Stimulated activated CD4-positive, alpha-beta T cell treated with anti-CD3 and anti-CD28 coated beads, TNF-alpha, amount 100 ng/mL, for 4 hours (primary cell): ENCODE measurements at places on chromosomes 1 and 21.

GRCh38 chr1:65469126-65469888 is 48.8 kb downstream of the LEPR start:
- DNase-seq = no peak

- DNase-seq = no peak
Observed at GRCh38 chr1:179082333-179082998, 596 bp downstream of the TOR3A start.

DNA sequence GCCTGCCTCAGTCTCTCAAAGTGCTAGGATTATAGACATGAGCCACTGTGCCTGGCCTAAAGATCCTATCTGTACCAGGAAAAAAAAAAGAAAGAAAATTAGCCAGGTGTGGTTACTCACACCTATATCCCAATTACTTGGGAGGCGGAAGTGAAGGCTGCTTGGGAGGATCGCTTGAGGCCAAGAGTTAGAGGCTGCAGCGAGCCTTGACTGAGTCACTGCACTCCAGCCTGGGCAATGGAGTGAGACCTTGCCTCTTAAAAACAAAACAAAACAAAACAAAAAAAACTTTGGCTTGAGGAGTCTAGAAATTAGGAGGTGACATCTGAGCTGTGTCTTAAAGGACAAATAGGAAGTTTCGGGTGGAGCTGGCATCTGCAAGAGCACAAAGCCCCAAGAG is 38.7 kb upstream of the KIF26B start:
- no peak for DNase-seq

GRCh38 chr1:221608835-221609320 is 133.0 kb downstream of the DUSP10 start:
- DNase-seq = no peak

DNA sequence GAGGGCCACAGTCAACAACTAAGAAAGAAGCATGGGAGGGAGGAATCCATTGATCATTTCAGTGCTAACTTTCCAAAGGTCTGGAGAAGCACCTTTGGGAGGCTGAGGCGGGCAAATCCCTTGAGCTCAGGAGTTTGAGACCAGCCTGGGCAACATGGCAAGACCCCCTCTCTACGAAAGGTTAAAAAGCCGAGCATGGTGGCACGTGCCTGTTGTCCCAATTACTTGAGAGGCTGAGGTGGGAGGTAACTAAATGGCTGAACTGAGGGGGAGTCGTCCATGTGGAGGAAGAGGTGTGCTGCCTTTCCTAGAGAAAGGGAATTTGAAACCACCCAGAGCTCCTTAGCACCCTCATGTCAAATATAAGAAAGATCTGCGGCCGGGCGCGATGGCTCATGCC is 16.2 kb downstream of the MASP2 start:
- no peak for DNase-seq

DNA sequence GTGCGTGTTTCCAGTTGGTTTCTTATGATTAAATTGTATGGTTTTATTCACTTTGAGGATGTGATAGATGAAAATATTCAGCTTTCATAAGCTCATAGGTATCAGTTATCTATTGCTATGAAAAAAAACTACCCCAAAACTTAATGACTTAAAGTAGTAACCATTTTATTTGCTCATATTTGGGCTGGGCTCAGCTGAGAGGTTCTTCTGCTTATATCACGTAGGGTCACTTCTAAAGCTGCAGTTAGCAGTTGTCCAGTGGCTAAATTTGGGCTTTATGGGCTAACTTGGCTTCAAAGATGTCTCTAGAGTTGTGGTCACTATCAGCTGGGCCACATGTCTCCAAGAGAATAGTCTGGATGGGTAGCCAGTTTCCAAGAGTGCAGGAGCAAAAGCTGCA is 206.4 kb upstream of the LYPLAL1 start:
- DNase-seq = no peak

DNA sequence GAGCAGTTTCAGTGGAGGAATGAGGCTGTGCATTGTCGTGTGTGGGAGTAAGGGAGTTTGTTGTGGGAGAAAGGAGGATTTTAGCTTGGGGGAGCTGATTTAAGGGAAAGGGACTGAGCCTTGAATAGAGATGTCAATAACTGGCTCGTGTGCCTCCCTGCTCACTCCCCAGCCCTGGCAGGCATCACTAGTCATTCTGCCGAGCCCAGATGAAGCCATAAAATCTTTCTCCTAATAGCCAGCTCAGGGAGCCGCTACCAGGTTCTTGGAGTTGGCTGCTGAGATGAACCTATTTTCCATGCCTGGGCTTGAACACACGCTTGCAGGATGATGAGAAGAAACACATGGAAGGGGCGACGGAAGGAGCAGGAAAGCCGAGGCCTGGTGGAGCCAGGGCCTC is 65.0 kb upstream of the POU3F1 start:
- no peak for DNase-seq

DNA sequence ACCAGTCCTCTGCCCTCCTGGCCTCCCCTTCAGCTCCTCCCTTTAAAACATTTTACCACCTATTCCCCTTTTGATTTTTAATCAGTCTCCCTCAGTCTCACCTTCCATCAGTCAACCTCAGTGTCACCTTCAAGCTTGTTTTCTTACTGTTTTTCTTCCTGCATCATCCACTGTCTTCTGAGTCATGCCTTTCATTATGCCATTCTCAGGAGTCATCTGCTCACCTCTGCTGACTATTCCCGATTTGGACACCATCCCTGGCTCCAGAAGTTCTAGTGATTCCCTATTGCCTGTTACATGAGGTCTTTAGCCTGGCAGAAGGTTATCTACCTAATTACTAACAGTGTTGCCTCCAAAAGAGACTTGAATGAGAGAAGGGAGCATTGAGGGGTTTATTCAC is 23.9 kb downstream of the NFASC start:
- no peak for DNase-seq

DNA sequence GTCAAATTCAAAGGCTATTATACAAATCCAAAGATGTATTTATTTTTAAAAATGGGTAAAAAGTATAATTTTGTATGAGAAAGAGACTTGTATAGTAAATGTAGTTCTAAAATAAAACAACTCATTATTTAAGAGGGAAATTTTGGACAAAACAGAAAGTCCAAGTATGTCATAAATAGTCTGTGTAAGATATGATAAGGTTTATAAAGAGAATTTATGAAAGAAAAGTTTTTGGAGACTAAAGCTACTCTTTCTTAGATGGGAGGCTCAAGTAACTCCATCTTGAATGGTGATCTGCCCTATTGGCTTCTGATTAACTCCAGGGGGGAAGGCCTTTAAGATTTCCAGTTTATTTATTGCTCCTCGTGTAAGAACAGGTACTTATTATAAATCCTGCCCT is 14.7 kb upstream of the OR2T27 start:
- DNase-seq = no peak

DNA sequence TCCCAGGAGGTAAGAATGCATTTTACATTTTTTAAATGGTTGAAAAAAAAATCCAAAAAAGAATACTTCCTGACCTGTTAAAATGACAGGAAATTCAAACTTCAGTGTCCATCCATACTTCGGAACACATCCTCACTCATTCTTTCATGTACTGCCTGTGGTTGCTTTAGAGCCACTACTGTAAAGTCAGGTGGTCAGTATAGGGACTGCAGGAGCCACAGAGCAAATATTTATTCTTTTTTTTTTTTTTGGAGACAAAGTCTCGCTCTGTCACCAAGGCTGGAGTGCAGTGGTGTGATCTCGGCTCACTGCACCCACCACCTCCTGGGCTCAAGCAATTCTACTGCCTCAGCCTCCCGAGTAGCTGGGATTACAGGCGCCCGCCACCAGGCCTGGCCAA is 124.7 kb downstream of the CLIC6 start:
- no peak for DNase-seq

DNA sequence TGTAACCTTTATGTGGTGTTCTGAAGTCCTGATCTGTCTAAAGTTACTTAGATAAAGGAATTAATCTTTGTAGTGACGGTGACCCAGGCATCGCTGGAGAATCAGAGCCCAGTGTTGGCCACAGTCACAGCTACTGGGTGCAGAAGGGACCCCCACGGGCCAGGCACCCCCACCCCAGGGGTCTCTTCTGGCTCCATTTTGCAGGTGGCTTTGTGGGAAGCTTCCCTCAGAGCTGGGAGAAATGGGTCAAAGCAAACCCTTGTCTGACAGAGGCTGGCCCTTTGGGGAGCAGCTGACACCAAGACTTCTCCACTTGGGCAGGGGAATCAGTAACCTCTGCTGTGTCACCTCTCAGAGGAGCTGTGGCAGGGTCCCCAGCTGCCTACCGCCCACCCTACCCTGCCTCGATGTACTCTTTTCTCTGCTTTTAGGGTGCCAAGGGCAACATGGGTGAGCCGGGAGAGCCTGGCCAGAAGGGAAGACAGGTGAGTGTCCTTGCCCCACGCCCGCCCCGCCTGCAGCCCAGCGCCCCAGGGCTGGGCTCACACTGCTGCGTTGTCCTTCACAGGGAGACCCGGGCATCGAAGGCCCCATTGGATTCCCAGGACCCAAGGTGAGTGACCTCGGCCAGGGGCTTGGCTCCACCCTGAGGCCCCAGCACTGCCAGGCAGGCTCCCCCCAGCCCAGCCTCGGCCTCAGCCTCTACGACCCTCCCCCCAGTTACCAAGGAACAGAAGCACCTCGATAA is 17.7 kb downstream of the COL6A2 start:
- DNase-seq = no peak

DNA sequence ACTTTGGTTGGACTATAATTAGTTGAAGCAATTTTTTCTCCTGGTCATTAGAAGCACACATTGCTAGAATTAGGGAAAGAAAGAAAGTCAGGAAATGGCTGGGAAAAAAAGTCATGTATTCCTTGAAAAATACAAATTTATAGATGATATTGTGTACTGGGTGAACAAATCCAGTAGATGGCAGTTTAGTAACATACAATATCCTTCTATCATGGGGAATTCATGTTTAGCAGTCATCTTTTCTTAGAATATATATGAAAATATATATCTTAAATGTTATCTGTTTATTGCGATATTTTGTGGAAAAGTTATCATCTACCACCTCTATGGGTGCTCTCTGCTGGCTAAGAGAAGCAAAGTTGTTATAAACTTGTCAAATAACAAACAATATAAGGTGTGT is 13.1 kb upstream of the ZRANB2 start:
- DNase-seq = no peak

GRCh38 chr1:235946571-235946981 is 79.9 kb upstream of the LYST start:
- DNase-seq = no peak

- no peak for DNase-seq
Observed at GRCh38 chr1:98898940-98899339, 105.7 kb downstream of the PLPPR5 start.

GRCh38 chr1:201989354-201990128 is 7.1 kb downstream of the RNPEP start:
- DNase-seq = no peak

DNA sequence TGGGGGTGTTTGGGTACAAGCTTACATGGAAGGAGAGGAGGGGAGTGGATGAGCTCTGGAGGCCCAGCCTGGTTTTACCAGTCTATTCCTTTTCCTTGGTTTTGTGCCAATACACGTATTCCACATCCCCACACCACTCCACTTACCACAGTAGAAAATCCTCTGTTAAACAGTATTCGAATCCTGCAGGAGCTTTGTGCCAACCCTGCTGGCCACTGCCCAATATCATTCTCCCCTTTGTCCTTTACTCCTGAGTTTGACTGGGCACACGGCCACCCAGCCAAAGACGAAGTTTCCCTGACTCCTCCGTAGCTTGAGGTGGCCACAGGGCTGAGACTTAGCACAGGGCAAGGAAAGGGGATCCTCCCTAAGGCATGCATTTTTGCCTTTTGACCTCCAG is 61.6 kb downstream of the TMCO4 start:
- DNase-seq = no peak

DNA sequence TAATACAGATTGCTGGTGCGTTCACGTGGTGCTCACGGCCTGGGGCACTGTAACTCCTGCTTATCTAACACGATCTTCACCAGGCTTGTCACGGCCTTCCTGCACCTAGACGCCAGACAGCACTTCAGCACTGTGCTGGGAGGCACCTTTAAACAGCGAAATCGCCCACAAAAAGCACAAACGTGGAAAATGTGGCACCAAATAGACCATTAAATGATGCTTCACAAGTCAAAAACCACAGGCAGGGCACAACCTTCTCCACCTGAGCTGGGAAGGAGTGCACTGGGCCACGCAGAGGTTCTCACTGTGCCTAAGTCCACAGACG is 20.0 kb downstream of the IBA57 start:
- no peak for DNase-seq

- DNase-seq = no peak
Observed at GRCh38 chr1:110068646-110069403, 1.6 kb downstream of the ALX3 start.

DNA sequence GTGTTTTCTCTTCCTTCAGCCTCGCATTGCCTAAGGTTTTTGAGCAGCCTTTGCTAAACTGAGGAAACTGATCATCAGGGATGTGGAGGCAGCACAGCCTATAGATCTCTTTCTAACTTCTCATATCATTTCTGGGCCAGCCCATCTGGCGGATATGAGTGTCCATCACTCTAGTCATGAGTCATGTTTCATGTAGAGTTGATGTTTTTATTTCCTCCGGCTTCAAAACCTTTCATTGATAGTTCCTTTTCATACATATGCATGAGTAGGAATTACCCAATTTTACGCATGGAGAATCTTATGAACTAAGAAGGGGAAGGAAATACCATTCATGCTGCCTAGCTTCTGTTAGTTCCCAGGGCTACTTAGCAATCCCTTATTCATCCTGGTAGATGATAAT is 66.3 kb downstream of the SPATA46 start:
- no peak for DNase-seq

GRCh38 chr1:24300971-24301784 is 18.0 kb upstream of the GRHL3 start:
- DNase-seq = no peak

- DNase-seq = no peak
Observed at GRCh38 chr1:35175098-35175576, 17.8 kb downstream of the SFPQ start.

DNA sequence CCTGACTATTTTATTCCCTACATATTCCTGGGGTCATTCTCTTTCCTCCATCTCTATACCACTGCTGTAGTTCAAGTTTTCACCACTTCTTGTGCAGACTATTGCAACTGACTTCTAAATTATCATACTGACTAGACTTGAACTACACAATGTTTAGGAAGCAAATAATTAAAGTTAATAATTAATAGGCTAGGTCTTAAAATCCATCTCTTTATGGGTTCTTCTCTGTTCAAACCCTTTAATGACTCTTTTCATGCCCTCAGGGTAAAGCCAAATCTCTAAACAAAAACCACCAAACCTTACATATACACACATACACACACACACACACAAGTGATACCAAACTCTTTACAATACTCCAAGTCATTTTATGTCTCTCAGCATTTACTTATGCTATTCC is 22.3 kb upstream of the MOB3C start:
- DNase-seq = no peak

DNA sequence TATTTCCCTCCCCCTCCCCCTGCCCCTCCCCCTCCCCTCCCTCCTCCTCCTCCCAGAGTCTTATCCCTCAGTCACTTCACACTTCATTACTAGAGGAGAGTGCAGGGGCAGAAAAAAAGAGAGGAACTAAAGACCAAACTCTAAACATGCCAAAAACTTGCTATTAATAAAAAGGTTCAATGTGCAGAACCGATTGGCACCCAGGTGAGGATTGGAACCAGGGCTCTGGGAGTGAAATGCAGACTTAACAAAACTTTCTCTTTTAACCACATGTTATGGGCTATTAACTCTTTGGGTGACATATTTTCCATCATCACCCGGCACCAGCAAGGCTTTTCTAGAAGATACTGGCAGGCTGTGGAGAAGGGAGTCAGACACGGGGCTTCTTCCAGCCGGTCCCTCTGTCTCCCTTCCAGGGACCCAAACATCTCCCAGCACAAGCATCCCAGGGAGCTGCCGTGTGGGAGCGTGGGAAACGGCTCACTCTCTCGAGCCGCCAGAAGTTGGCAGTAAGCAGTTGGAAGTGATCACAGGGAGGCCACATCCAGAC is 13.6 kb downstream of the NID1 start:
- DNase-seq = no peak
